ENCODE measurements at places on chromosomes 16 and 17.

DNA sequence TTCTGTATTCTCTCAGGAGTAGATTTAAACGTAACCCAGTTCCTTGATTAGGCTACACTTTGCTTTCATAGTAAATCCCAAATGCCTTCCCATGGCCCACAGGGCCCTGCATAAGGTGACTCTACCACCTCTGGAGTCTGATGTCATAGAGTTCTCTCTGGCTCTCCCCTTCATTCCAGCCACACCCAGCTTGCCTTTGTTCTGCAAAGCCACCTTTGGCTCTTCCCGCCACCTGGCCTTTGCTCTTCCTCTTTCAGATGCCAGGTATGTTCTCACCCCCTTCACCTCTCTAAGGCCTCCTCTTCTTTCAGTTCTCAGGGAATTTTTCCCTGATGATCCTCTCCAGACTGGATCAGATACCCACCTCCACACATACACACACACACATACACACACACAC is 141.3 kb upstream of the HSBP1 start:
- no peak for DNase-seq

GRCh38 chr16:9534759-9535158 is 443.3 kb downstream of the HAPSTR1 start:
- no peak for DNase-seq

DNA sequence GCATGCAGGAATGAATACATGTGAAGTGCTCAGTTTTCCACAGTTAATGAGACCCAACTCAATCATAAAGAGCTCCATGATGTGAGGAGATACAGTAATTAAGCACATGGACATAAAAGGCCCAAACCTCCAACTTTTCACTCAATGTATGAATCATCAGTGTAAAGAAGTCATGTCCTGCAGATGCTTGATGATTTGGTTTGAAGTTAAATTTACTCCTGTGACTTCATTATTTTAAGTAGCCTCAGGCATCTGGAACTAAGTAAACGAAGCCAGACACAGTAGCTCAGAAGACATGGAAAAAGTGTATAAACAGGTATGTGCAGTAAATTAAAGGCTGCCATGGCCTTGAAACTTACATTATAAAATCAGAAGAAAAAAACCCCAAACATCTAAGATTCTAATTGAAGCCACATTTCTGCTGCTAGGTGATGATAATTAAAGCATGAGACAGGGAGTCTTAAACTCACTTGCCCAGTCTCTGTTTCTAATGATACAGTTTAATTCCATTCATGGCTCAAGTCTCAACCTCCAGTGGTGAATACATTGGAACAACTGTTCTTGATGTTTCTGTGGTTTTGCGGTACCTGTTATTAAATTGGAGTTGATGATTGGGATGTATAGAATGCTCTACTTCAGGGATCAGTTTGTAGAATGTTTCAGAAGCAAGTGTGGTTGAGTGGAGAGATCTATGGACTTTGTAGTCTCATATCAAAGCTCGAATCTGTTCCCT is 28.9 kb upstream of the CCL2 start:
- no peak for DNase-seq

- no peak for DNase-seq
These were observed 183.2 kb upstream of the GSE1 start for GRCh38 chr16:85429776-85430522.

GRCh38 chr17:12826431-12826830 is 37.1 kb downstream of the ARHGAP44 start:
- no peak for DNase-seq

- DNase-seq: no peak
These were observed 16.8 kb downstream of the TPSD1 start for GRCh38 chr16:1272453-1273198.

- no peak for DNase-seq
These were observed 5.6 kb downstream of the P2RX1 start for GRCh38 chr17:3910420-3911270.

DNA sequence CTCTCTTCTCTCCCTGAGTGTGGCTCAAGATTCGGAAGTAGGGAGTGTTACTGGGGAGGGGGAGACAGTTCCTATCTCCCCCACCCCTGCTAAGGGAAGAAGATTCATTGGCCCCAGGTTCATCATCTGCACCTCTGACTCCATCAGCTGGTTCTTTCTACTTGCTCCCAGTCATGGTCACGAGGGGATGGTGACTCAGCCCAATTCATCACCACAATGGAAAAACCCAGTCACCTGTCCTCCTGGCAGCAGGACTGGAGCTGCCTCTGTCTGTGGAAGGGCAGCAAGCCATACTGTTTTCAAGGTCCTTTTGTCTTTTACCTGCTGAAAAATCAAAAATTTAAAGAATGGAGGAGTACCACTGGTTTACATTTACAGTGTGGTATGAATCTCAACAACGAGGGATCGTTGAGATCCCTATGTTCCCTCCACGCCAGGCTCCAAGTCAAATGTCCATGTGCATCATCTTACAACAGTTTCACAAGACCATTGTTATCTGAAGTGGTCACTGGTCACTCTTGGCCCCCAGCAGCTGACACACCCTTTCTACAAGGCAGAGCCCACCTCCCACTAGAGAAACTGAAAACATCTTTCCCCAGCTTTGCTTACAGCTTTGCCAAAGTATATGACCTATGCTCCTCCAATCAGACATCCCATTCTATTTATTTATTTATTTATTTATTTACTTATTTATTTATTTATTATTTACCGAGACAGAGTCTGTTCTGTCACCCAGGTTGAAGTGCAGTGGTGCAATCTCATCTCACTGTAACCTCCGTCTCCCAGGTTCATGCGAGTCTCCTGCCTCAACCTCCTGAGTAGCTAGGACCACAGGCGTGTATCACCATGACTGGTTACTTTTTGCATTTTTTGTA is 40.4 kb upstream of the NDRG4 start:
- DNase-seq: peak; percentile 52

- no peak for DNase-seq
These were observed 931 bp upstream of the WIPF2 start for GRCh38 chr17:40218006-40218739.

DNA sequence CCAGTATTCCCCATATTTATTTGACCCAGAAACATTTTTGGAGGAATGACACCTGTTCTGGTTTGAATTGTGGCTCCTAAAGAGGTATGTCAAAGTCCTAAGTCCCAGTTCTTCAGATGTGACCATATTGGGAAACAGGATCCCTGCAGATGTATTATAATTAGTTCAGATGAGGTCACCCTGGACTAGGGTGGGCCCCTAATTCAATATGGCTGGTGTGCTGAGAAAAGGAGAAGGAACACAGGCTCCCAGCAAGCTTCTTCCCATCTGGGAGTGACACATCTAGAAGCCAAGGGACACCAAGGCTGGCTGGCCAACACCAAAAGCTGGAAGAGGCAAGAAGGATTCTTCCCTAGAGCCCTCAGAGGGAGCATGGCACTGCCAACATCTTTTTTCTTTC is 3.8 kb upstream of the GCSH start:
- no peak for DNase-seq

- DNase-seq: no peak
These were observed 1.5 kb downstream of the SCARF1 start for GRCh38 chr17:1643999-1644492.

GRCh38 chr17:80812362-80813088 is 179.1 kb upstream of the CHMP6 start:
- DNase-seq: no peak

- DNase-seq: no peak
These were observed 19.4 kb downstream of the PLCG2 start for GRCh38 chr16:81798311-81799137.

DNA sequence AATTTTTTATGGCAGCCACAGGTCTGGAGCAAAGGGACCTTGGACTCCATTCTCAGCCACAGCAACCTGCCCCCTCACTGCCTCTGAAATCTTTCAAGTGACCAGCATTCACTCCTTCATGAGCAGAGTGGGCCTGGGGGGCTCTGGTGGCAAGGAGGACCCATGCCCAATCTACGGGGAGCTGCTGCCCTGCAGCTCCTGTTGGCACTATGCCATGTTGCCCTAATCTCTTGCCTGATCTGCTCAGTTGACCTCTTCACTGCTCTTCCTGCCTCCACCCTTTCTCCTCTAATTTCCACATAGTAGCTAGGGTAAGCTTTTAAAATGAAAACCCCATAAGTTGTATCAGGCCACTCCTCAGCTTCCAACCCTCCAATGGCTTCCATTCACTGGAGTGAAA is 2.9 kb upstream of the PRKCB start:
- no peak for DNase-seq

DNA sequence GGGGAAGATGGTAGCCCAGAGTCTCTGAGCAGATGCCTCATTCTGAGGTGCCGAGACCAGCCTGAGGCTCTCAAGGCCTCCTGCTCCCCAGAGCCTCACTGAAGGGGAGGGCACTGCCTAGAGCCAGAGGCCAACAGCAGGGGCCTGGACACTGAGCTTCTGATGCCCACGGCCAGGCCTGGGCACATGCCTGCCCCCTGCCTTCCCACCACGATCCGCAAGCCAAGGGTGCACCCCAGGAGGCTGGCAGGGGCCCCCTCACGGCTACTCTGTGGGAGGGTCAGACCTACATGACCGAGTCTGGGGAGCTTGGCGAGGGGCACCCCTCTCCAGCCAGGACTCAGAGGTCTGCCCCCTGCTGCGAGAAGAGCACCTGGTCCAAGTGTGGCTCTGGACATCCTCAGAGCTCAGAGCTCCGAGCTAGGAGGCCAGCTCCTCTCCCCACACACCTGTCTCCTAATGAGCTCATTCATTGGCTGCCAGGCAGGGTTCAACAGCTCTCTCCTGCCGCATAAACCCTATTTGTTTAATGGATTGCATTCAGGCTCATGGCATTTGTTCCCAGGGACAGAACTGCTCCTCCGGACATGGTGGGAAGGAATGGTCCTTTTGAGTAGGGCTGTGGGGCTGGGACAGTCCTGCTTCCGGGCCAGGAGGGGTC is 13.9 kb downstream of the OTOP3 start:
- DNase-seq: no peak

Data from AG20443 (cell line).